ENCODE measurements at places on chromosomes 1 and 21.
A peak's percentile ranks its signal among the peaks of the same experiment; 100 is the strongest.

DNA sequence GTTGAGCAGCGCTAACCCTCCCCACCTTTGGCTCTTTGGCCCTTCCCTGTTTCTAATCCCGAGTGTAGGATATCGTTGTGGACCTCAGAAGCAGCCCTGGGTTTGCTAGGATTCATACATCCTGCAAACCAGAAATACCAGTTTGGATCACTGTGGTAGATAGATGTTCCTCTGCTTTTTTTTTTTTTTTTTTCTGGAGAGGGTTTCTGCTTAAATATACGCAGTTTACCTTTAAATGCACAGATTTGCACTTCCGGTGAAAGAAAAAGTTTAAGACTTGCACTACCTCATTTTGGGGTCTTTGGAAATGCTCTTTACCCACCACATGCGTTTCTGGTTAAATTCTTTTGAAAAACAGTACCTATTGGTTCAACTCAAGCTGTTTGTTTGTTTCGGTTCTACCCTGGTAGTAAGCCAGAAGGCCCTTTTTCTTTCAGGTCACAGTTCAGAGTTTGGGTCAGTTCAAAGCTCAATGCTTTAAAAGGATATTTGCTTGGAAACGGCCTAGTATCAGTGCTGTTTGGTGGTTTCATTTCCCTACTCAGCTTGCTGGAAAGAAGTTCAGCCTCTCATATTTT, 908 bp downstream of the DDI2 start:
- H3K36me3 ChIP-seq, result no peaks in the 10 kb centered on the region
- peaks cover 14% of the 10 kb centered on the region for H3K4me1 ChIP-seq
- H3K4me3 ChIP-seq, result peak overlapping the region; percentile 90
- no peaks in the 10 kb centered on the region for H3K27me3 ChIP-seq
- peak overlapping the region; percentile 92 for H3K27ac ChIP-seq

DNA sequence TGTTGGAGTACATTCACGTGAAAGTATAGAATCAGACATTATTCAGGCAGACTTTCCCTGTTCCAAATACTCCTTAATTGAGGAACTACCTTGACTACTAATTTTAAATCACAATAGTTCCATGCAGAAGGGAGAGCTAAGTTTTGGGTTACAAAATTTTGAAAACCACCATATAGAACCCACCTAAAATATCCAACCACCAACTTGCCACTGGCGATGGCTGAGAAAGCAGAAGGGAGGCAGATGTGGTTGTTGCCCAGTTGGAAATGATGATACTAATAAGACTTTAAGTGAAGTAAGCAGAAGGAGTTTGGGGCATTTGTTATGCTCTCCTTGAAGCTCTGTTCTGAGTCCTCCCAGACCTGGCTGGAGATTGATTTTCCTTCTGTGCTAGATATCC, 190.7 kb downstream of the HLX start:
- no peak for DNase-seq
- H3K4me3 ChIP-seq, result 0 out of 2 replicates have a peak overlapping the region, but pooled peaks have one; percentile 1
- H3K4me1 ChIP-seq, result peaks cover 34% of the 10 kb centered on the region
- no peaks in the 10 kb centered on the region for H3K27me3 ChIP-seq

GRCh38 chr1:57901208-57901919, 477.5 kb upstream of the DAB1 start:
- no peaks in the 10 kb centered on the region for H3K4me1 ChIP-seq
- H3K36me3 ChIP-seq, result no peaks in the 10 kb centered on the region
- no peak for DNase-seq
- H3K27me3 ChIP-seq, result no peaks in the 10 kb centered on the region

- no peaks in the 10 kb centered on the region for H3K36me3 ChIP-seq
- no peak for DNase-seq
- no peaks in the 10 kb centered on the region for H3K27me3 ChIP-seq
- H3K4me3 ChIP-seq, result peak overlapping the region; percentile 80
- H3K4me1 ChIP-seq, result no peaks in the 10 kb centered on the region
- H3K27ac ChIP-seq, result peak overlapping the region; percentile 94
These were observed 376 bp downstream of the GBP1 start for GRCh38 chr1:89064632-89065031.

- no peaks in the 10 kb centered on the region for H3K36me3 ChIP-seq
- no peak overlapping the region for H3K4me3 ChIP-seq
- DNase-seq, result no peak
- no peaks in the 10 kb centered on the region for H3K27me3 ChIP-seq
- H3K27ac ChIP-seq, result no peak overlapping the region
These were observed 38.6 kb upstream of the POFUT2 start for GRCh38 chr21:45326169-45326851.

GRCh38 chr21:28220680-28221079, 772.0 kb downstream of the LTN1 start:
- DNase-seq, result no peak
- no peaks in the 10 kb centered on the region for H3K27me3 ChIP-seq
- no peak overlapping the region for H3K4me3 ChIP-seq

DNA sequence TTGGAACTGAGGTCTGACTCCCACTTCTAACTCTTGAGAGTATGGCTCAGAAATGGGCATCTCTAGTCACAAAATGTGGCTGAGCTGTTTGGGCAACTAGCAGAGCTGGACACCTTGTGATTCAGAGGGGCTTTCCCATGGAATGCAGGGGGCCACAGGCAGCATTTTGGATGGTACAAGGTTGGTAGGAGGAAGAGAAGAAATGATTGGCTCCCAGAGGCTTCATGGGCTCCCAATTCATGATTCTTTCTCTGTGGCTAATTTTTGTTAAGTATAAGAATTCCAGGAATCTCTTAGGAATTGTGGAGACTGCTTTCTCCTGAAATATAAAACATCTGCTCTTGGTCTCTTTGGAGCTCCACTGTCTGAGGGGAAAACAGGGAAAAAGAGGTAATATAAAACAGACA, 49.7 kb downstream of the PBX1 start:
- no peaks in the 10 kb centered on the region for H3K4me1 ChIP-seq
- DNase-seq, result no peak
- H3K27me3 ChIP-seq, result no peaks in the 10 kb centered on the region

DNA sequence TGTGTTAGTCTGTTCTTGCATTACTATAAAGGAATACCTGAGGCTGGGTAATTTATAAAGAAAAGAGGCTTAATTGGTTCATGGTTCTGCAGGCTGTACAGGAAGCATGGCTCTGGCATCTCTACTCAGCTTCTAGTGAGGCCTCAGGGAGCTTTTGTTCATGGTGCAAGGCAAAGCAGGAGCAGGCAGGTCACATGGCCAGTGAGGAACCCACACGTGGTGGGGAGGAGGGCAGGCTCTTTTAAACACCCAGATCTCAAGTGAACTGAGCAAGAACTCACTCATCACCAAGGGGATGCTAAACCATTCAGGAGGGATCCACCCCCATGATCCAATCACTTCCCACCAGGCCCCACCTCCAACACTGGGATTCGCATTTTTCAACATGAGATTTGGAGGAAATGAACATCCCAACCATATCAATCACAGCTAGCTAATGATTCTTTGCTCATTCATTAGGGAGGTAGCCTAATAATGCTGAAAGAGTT, 51.4 kb upstream of the RAP1A start:
- no peaks in the 10 kb centered on the region for H3K27me3 ChIP-seq
- no peak overlapping the region for H3K4me3 ChIP-seq
- H3K4me1 ChIP-seq, result no peaks in the 10 kb centered on the region
- H3K27ac ChIP-seq, result no peak overlapping the region

DNA sequence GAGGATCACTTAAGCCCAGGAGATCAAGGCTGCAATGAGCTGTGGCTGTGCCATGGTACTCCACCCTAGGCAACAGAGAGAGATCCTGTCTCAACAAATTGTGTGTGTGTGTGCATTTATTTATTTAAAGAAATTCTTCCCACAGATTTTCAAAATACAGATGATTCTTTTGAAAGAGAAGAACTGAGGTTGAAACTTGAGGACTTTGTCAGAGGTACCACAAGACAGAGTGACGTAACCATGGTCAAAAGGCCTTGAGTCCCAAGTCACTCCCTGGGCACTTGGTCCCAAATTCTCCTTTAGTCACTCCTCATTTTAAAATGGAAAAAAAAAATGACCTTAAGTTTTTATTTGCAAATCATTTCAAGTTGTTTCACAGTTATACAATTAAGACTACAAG, 57.4 kb downstream of the TIAM1 start:
- no peak overlapping the region for H3K27ac ChIP-seq
- H3K4me3 ChIP-seq, result no peak overlapping the region
- H3K36me3 ChIP-seq, result no peaks in the 10 kb centered on the region
- no peak for DNase-seq
- no peaks in the 10 kb centered on the region for H3K4me1 ChIP-seq

- no peak overlapping the region for H3K27ac ChIP-seq
- no peak for DNase-seq
- H3K4me3 ChIP-seq, result no peak overlapping the region
These were observed 225.3 kb upstream of the KAZN start for GRCh38 chr1:14373081-14373758.

DNA sequence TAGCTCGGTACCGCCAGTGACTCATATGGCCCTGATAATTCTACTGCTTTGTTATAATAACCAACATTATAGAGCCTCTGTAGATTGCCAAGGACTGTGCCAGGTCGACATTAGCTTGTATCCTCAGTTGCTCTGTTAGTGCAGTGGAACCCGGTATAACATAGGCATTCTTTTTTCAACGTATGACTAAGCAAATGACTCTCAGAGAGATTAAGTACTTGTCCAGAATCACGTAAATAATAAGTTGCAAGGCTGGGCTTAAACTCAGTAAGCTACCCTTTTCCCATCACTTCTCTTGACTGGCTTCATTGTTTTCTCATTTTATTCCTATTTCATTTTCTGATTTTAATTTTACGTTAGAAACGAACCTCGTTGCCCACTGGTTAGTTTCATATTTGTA, 85.1 kb downstream of the UBE4B start:
- no peak overlapping the region for H3K27ac ChIP-seq
- H3K4me1 ChIP-seq, result no peaks in the 10 kb centered on the region
- no peak for DNase-seq
- H3K36me3 ChIP-seq, result no peaks in the 10 kb centered on the region
- H3K27me3 ChIP-seq, result no peaks in the 10 kb centered on the region
- no peak overlapping the region for H3K4me3 ChIP-seq

GRCh38 chr1:25904943-25905679, 1.1 kb downstream of the STMN1 start:
- peak overlapping the region; percentile 100 for H3K4me3 ChIP-seq
- DNase-seq, result peak; percentile 63
- 0 out of 2 replicates have a peak, but pooled peaks cover 4% of the 10 kb centered on the region for H3K36me3 ChIP-seq
- H3K4me1 ChIP-seq, result peaks cover 5% of the 10 kb centered on the region

DNA sequence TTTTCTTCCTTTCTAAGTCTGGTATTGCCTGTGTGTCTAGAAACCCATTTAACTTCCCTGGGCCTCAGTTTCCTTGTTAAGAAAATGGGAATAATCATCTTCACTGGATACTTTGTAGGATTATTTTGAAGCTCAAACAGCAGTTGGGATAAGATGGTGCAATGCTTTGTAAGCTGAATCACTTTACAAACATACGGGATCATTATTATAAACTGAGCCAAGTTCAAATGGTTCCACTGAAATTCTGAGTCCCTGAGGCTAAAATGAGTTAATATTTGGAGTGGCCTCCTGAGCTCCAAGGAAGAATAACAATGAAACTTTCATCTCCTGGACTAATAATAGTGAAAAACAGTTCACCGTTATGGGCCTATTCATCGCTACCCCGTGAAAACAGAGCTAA, 388.0 kb downstream of the PLPP3 start:
- no peak overlapping the region for H3K27ac ChIP-seq
- no peaks in the 10 kb centered on the region for H3K36me3 ChIP-seq
- H3K4me1 ChIP-seq, result no peaks in the 10 kb centered on the region
- H3K27me3 ChIP-seq, result no peaks in the 10 kb centered on the region
- no peak overlapping the region for H3K4me3 ChIP-seq

- peak; percentile 63 for DNase-seq
- H3K4me1 ChIP-seq, result peaks cover 13% of the 10 kb centered on the region
- peak overlapping the region; percentile 32 for H3K27ac ChIP-seq
- no peaks in the 10 kb centered on the region for H3K27me3 ChIP-seq
- no peaks in the 10 kb centered on the region for H3K36me3 ChIP-seq
These were observed 94.7 kb downstream of the LIPI start for GRCh38 chr21:14116080-14116481.

DNA sequence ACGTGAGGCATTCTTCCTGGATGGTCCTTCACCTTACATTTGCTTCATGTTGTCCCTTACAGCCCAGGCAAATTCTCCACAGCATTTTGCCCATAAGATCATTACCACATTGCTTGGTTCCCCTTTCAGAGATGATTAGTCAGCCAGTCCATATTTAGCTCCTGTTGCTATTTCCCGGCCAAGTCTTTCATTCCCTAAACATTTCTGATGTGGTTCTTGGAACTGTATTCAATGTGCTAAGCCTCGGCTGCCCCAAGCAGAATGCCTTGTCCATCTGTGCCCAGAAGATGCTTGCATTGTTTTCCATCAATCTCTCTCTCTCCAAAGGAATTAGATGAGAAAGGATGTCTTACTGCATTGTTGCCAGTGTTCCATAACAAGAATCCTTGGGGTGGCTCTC, 420.9 kb upstream of the CAMK1G start:
- no peaks in the 10 kb centered on the region for H3K4me1 ChIP-seq
- H3K27ac ChIP-seq, result no peak overlapping the region
- H3K27me3 ChIP-seq, result no peaks in the 10 kb centered on the region

DNA sequence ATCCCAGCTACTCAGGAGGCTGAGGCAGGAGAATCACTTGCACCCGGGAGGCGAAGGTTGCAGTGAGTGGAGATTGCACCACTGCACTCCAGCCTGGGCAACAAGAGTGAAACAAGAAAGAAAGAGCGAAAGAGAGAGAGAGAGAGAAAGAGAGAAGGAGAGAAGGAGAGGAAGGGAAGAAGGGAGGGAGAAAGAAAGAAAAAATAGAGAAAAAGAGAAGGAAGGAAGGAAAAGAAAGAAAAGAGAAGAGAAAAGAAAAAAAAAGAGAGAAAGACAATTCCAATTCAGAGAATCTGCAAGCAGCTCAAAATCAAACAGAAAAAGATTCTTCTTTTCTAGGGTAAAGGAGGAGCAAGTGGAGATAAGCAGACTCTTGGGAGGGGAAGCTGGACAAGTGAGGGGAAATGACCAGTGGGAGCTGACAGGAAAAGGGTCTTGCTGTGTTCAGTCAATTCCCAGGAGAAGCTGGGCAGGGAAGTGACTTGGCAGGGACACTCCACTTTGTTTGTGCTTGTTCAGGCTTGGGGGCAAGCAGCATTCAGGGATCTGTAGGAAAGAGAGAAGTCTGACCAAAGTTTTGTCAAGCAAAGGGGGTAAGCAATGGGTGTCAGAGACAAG, 3.6 kb upstream of the CAPN2 start:
- no peaks in the 10 kb centered on the region for H3K36me3 ChIP-seq
- peaks cover 3% of the 10 kb centered on the region for H3K4me1 ChIP-seq
- H3K4me3 ChIP-seq, result no peak overlapping the region
- no peak overlapping the region for H3K27ac ChIP-seq

- no peaks in the 10 kb centered on the region for H3K27me3 ChIP-seq
- no peak for DNase-seq
- H3K27ac ChIP-seq, result no peak overlapping the region
These were observed 59.3 kb downstream of the FH start for GRCh38 chr1:241460098-241460873.

GRCh38 chr1:235588916-235589515, 60.6 kb downstream of the GNG4 start:
- no peaks in the 10 kb centered on the region for H3K27me3 ChIP-seq
- no peaks in the 10 kb centered on the region for H3K4me1 ChIP-seq
- H3K27ac ChIP-seq, result no peak overlapping the region
- no peak for DNase-seq
- no peaks in the 10 kb centered on the region for H3K36me3 ChIP-seq

Measured in GM12878 (cell line).